COR-L47 (cell line): ENCODE measurements at places on chromosomes 13 and 19.

DNA sequence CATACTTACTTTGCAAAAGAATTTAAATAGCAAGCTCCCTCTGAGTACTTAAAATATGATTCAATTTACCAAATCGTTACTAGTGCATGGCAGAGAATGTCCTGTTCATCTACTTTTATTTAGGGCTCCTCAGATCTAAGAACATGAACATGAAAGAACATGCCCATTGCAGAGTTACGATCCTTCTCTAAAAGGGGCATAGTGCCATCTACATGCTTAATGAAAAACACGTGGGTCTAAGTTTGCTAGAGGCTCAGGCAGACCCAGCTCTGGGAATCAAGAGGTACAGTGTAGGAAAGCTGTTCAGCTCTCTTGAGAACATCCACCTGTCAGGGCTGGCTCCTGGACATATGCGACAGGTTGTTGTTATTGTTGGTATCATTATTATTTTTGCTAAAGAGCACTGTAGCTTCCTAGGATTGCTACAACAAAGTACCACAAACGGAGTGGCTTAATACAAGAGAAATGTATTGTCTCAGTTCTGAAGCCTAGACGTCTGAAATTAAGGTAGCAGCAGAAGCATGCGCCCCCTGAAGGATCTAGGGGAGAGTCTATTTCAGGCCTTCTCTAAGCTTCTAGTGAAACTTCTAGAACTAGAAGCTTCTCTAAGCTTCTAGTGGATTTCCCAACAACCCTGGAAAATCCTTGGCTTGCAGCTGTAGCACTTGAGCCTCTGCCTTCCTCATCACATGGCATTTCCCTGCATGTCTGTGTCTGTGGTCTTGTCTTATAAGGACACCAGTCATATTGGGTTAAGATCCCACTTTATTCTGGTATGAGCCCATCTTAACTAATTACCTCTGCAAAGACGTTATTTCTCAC, 133.9 kb downstream of the DCT start:
- DNase-seq, result peak; percentile 59

DNA sequence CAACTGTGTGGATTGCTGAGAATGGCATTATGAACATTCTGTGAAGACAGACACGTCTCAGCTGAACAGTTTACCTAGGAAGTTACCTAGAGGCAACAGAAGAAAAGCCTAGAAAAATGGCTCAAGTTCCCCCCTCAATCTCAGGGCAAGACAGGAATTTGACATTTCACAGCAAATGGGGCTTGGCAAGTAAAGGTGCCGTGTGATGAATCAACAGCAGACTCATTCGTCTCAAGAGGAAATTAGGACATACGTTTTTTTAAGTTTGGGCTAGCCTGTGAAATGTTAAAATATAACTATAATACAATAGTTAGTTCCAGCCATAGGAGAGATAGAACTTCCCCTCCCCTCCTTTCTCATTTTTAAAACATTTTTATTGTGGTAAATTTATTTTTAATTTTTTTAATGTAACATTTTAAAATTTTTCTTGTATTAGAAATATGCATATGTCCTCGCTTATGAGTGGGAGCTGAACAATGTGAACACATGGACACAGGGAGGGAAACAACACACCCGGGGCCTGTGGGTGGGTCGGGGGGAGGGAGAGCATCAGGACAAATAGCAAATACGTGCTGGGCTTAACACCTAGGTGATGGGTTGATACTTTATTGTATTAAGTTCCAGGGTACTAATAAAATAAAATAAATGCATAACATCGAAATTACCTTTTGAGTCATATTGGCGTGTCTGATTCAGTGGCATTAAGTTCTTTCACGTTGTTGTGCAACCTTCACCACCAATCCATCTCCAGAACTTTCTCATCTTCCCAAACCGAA, 116.0 kb downstream of the COL4A2 start:
- DNase-seq, result no peak

GRCh38 chr13:21673789-21674489, 3.1 kb downstream of the FGF9 start:
- DNase-seq, result peak; percentile 80

DNA sequence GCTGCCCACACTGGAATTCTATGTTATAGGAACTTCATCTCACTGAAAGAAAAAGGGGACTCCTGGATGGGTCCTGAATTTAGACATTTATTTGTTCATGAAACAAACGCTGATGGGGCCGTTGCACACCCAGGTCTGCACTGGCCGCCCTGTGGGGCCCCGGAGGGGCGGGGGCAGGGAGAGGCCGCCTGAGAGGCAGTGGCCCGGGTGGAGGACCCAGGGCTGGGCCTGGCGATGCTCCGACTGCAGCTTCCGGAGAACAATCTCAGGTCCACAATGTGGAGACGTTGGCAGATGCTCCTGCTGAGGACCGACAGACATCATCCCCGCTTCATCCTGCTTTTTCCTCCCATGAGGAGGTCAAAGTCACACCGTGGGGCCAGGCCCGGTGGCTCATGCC, 16.3 kb upstream of the PTBP1 start:
- DNase-seq, result no peak

DNA sequence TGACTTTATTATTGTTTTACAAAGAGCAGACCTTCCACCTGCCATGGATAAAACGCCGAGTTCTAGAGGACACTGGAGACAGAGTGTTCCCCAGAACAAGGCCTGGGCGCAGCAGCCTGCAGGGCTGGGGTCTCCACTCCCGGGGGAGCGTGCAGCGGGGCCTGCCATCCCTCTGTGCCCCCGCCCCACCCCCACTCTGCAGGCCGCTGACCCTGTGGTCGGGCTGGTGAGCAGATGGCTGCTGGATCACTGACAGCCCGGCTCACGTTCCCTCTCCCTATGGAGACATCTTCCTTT, 8.6 kb upstream of the PTBP1 start:
- DNase-seq, result no peak
